Stimulated activated CD4-positive, alpha-beta T cell treated with anti-CD3 and anti-CD28 coated beads, Interleukin-15, amount 100 ng/mL, for 1 hour (primary cell): ENCODE measurements at places on chromosomes 5 and 9.
A peak's percentile ranks its signal among the peaks of the same experiment; 100 is the strongest.

DNA sequence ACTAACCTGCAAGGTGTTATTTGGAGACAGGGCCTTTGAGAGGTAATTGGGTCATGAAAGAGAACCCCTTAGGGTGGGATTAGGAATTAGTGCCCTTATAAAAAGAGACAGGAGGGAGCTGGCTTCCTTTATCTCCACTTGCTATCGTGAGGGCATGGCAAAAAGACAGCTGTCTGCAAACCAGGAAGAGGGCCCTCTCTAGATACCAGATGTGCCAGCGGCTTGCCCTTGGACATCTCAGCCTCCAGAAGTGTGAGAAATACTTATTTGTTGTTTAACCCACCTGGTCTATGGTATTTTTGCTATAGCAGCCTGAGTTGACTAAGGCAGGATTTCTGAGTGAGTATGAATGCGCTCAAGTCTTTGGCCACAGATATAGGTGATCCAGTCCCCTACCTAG is 978 bp upstream of the RGS14 start:
- no peak for DNase-seq

DNA sequence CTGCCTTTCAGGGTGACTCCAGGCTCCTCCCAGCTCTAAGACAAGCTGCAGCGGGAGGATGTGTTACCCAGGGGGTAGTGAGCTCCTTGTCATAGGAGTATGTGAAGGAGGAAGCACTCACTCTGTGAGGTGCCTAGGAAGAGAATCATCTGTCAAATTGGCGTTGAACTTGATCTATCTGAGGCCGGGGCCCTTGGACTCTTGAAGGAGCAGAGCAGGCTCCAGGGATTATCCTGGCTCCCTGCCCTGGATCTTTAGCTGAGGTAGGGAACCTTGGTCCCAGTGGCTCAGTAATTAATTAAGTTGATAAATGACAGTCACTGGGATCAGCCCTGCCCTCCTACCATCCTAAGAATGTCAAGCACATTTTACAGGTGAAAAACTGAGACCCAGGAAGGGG is 15.5 kb downstream of the ADGRD2 start:
- DNase-seq, result no peak

- DNase-seq, result peak; percentile 68
These were observed 202.5 kb downstream of the MEF2C start for GRCh38 chr5:88680253-88681132.

- no peak for DNase-seq
These were observed 52.9 kb downstream of the RASGEF1C start for GRCh38 chr5:180156141-180156540.

- DNase-seq, result no peak
These were observed 2.2 kb upstream of the ICE1 start for GRCh38 chr5:5420251-5420650.

DNA sequence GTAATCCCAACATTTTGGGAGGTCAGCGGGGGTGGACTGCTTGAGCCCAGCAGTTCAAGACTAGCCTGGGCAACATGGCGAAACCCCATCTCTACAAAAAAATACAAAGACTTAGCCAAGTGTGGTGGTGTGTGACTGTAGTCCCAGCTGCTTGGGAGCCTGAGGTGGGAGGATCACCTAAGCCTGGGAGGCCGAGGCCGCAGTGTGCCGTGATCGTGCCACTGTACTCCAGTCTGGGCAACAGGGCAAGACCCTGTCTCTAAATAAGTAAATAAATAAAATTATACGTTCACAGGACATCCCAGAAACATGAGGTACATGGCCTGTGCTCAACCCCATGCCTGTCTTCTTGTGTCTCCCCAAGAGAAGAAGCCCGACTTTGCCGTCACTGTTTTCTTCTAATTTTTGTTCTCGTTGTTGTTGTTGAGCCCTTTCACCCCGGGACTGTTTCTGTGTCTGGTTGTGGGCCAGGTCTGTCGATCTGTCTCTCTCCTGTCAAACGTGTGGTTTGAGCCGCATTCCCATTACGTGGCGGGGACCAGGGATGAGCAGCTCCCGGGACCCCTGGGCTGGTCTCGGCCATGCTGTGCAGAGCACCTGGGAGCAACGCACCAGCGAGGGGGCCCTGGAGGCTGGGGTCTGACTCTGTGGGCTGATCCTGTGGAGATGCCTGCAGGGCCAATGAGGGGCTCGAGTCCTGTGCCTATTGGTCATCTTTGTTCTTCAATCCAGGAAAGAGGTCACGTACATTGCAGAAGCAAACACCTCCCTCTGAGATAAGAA is 32.2 kb downstream of the NACC2 start:
- no peak for DNase-seq

- no peak for DNase-seq
These were observed 412 bp downstream of the FGF18 start for GRCh38 chr5:171419688-171420430.

DNA sequence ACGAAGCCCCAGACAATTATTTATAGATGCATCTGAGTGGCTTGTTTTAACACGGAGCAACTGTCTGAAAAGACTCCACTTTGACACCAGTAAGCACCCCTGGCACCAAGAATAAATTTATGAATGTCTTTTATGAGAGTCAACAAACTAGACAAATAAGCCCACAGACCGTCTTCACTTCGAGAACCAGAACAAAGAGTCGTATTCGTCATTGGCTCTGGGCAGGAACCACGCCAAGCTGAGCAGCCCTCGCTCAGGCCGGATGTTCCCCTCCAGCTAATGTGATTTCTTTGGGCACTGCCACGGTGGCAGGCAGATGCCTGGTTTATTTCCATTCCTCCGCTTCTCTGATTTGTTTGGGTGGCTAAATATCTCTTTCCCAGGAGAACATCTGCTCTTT is 91.9 kb upstream of the STC2 start:
- no peak for DNase-seq

- DNase-seq, result no peak
These were observed 43.9 kb upstream of the CEP72 start for GRCh38 chr5:568061-568781.

GRCh38 chr9:116279230-116279629 is 125.6 kb downstream of the PAPPA start:
- no peak for DNase-seq

- DNase-seq, result no peak
These were observed 605 bp upstream of the DNLZ start for GRCh38 chr9:136363949-136364748.

DNA sequence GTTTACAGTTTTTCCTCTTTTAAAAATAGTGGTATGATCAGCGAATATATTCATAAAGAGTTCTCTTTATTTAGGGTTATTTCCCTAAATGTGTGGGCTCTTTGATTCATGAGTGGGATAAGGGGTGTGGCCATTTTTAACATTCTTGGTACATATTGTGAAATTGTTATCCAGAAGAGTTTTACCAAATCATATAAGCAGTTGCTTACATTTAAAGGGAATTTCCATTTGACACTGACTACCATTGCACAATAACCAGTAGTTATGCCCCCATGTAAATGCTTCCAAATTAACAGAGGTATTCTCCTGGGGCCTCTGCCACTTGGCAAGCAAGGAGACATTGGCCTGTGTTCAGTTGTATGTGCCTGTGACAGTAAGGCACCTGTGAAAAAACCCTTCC is 27.2 kb downstream of the SLC25A48 start:
- DNase-seq, result no peak

DNA sequence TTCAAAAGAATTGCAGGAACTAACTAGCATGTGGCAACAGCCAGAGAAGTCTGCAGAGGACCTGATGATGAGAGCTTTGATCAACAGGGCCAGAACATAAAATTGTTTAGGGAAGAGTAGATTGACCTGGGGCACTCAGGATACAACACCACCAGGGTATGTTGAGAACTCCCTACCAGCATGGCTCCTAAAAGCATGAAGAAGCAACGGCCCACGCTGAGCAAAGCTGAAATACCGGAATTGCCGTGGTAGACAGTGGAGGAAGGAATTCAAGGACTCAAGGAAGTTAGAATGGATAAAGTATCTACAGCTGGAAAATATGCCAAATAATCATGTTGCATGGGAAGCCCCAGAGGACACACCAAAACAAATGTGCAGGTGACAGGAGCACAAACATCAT is 31.6 kb downstream of the DROSHA start:
- DNase-seq, result no peak

DNA sequence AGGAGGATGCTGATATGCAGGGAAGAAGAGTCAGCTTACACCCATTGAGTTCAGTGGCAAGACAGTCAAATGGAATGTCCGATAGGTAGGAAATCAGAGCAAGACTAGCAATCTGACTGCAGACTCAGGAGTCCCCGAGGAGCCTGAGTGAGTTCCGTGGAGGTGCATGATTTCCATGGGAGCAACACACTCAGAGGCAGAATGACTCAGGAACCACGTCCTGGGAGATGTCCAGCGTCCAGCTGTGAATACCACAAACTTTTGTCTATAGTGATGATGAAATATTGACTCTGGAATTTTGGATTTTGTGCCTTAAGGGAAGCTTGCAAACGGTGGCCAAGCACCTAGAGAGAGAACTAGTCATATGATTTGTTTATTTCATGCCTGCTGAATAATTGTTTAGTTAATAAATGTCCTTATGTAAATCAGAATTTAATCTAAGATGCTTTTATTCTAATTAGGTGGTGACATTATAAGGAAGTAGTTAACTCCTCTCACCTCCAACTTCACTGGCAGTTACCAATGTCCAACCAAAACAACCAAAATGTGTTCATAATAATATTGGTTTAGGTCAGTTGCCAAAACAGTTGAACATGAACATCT is 100.4 kb downstream of the PDE4D start:
- no peak for DNase-seq

DNA sequence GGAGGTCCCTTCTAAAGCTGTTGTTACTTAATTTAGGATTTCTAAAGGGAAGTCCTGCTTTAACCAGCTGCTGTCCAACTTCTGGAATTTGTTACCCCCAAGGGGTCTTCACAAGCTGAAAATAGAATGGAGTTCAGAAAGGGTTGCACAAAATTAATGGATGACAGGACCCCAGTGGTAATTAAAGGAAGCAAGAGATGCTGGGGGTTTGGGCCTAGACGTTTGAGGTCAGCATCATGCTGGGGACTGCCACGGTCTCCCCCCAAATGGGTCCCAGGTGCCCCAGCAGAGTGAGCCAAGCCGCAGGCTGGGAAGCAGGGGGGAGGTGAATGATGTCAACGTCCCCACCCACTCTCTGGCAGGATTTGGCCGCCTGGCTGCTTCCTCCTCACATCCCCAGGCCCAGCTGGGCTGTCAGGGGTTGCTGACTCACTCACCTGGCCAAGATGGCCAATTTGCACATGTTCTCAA is 97.5 kb upstream of the ARAP3 start:
- no peak for DNase-seq

DNA sequence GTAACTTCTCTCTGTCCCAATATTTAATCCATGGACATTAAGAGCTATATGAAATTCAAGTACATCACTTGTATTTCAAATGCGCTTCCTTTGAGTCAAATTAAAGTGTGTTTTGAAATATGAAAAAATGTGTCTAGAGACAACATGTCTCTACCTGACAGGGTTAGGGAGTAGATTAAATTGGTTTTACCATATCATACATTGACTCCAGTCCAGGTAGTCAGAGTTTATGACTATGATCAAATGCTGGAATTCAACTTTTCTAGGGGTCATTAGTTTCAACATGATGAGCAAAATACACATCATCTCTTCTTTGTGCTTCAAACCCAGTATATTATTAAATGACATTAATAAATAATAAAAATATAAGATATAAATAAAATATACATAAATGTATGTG is 259.2 kb downstream of the CDH10 start:
- DNase-seq, result no peak

GRCh38 chr9:133938086-133938485 is 54.0 kb downstream of the VAV2 start:
- DNase-seq, result no peak
